CD4-positive, alpha-beta memory T cell (primary cell): ENCODE measurements at places on chromosomes 2 and 18. TPM values are rescaled to one million over a fixed set of nuclear protein-coding genes. Genes with fewer than 3 reads are reported as not detected.

DNA sequence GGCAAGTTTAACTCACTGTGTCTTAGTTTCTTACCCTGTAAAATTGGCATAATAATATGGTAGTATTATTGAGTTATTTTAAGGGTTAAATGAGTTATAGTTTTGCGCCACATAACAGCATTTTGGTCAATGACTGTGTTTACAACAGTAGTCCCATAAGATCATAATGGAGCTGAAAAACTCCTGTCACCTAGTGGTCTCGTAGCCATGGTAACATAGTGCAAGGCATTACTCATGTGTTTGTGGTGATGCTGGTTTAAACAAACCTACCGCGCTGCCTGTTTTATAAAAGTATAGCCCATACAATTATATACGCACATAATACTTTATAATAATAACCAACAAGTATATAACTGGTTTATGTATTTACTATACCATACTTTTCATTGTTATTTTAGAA is 15.8 kb downstream of the UNC80 start:
- no peak for DNase-seq

Gene CRYGC
- total RNA-seq, result not detected

Gene MDH1B
- not detected for total RNA-seq

Gene KRCC1
- 32.3 TPM for total RNA-seq

GRCh38 chr18:48955830-48956261 is 5.1 kb upstream of the SMAD7 start:
- peak; percentile 67 for DNase-seq

Gene STAM2
- total RNA-seq, result 25.3 TPM

- no peak for DNase-seq
These were observed 880.6 kb upstream of the ID2 start for GRCh38 chr2:7801212-7801611.

DNA sequence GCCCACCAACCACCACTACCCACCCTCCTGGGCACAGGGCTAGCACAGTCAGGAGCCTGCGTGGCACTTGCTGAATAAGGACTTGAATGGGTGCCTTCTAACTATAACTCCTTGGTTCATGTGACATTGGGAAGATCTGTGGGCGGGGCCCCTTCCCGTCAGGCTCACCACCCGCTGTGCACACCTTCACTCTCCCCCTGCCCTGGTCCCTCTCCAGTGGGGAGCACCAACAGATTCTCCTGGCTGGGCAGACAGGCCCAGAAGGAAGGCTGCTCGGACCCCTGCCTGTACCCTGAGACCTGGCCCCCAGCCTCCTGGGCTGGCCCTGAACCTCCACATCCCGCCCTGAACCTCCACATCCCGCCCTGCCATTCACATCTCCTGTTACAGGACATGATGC is 33.4 kb upstream of the POMC start:
- no peak for DNase-seq

DNA sequence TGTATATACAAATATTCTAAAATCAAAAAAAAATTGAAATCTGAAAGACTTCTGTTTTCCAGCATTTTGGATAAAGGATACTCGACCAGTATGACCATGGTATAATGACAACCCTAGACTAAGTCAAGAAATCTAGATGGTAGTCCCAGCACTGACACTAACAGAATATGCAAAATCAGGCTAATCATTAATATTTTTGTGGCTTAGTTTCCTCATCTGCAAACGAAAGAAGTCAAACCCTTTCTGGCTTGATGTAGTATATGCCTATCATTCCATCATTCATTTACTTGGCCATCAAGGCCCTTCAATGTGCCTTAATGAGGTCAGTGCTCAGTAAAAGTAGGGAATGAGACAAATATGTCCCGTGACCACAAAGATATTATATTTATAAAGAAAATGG is 83.5 kb downstream of the NCKAP5 start:
- DNase-seq, result no peak

GRCh38 chr2:165562233-165562632 is 92.7 kb downstream of the CSRNP3 start:
- no peak for DNase-seq

- DNase-seq, result no peak
These were observed 122.3 kb downstream of the MEMO1 start for GRCh38 chr2:31888550-31888949.

Gene SULT6B1
- total RNA-seq, result not detected

Gene NCKAP1
- 4.9 TPM for total RNA-seq

DNA sequence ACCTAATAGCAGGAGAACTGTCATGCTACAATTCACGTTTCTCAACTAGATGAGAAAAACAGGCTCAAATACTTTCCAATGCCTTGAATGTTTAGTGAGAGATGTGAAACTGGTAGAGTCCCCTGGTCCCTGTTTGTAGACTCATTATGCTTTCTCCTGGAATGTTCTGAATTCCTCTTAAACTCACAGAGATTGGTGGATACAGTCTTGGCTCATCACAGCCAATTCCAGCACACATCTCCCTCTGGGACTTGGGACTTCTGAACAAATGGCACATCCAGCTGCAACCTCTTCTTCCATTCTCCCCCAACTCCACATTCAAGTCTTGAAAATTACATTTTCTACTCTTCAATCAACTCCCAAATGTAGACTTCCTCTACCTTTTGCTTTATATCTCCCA is 58.4 kb upstream of the NT5C1B start:
- DNase-seq, result no peak

DNA sequence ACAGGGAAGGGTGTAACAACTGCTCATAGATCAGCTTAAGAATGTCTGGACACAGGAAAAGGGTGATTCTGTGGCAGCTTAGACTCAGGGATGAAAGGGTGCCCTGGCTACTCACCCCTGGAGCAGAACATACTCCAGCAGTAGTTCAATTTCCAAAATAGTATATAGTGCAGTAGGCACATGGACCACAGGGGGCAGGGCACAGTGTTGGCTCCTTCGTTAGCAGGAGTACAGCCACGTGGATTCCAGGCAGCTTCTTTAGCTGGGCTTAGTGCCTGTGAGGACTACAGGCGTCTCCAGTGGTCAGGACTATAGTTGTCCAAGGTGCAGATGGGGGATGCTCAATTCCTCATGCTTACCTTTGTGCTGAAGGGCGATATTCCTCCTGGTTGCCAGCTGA is 277.5 kb upstream of the DDX18 start:
- DNase-seq, result no peak

Gene CD28
- 203 TPM for total RNA-seq

DNA sequence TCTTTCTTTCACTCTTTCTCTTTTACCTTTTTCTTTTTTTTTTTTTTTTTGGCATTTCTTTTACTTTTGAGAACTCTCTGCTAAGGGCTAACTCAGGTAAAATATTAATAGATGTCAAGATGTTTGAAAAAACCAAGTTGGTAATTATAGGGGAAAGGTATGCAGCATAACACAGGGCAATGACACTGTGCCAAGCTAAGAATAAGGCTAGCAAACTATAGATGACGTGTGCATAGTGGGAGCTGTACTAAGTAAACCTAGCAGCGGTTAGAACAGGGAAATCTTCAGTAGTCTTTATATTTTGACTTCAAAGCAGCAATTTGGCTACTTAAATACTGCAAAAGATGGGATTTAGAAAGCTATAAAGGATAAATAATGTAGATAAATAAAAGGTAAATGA is 415.4 kb upstream of the RGPD4 start:
- DNase-seq, result no peak

DNA sequence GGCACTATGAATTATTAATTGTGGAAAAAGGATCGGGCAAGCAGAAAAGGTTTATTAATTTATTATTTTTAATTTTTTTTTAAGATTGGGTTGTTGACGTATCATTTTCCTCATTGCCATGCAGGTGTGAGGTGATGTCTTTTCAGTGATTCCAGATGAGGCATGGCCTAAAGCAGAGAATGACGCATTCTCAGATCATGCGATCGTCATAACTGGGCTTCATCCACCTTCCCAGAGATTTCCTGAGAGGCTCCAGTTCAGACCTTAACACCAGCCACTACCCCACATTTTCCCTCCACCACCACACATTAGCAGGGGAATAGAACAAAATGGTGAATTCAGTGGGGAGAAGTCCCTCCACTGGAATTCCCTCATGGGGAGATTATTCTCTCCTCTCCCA is 518.4 kb upstream of the SPHKAP start:
- DNase-seq, result no peak

Gene PKDCC
- total RNA-seq, result not detected

GRCh38 chr2:121694398-121695170 is 42.1 kb downstream of the NIFK start:
- no peak for DNase-seq

Gene ZSWIM2
- not detected for total RNA-seq

DNA sequence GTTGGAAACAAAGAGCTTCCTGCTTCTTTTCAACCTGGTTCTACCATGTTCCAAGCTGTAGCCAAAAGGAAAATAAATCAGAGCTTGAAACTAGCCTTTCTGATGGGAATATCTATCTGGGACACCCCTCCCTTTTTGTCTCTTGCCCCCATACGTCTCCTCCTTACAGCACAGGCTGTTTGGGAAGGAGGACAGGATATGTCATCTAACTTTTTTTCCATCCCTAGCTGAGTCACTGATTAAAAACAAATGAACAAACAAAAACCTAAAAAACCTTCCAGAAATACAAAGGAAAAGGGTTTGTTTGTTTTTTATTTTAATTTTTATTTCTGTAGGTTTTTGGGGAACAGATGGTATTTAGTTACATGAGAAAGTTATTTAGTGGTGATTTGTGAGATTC is 151.6 kb downstream of the FAM210A start:
- no peak for DNase-seq

Gene UPP2
- not detected for total RNA-seq

GRCh38 chr2:26838121-26838906 is 9.6 kb upstream of the DPYSL5 start:
- DNase-seq, result no peak

Gene GPR155
- 20.4 TPM for total RNA-seq

Gene PCARE
- not detected for total RNA-seq

- DNase-seq, result peak; percentile 58
These were observed 23.6 kb upstream of the SLC9A4 start for GRCh38 chr2:102449370-102449974.

DNA sequence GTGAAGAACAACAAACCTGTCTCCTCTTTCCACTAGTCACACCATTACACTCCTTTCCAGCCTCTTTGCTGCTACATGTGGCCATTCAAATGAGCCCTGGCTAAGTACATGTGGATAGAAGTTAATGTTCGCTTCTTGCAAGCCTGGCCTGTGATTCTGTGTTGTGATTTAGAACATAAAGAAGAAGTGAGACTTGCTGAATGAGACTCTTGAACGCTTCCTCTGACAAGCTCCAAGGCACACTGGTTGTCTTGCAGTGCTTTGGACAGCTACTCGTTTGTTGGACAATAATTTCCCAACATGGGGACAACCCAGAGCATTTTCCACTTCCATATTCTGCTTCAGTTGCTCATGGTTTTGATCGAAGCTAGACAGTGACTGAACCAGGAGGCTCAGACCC is 57.3 kb downstream of the CCDC74A start:
- no peak for DNase-seq

Gene OLA1
- 31.1 TPM for total RNA-seq

Gene SERPINB13
- not detected for total RNA-seq

Gene PDE11A
- not detected for total RNA-seq

DNA sequence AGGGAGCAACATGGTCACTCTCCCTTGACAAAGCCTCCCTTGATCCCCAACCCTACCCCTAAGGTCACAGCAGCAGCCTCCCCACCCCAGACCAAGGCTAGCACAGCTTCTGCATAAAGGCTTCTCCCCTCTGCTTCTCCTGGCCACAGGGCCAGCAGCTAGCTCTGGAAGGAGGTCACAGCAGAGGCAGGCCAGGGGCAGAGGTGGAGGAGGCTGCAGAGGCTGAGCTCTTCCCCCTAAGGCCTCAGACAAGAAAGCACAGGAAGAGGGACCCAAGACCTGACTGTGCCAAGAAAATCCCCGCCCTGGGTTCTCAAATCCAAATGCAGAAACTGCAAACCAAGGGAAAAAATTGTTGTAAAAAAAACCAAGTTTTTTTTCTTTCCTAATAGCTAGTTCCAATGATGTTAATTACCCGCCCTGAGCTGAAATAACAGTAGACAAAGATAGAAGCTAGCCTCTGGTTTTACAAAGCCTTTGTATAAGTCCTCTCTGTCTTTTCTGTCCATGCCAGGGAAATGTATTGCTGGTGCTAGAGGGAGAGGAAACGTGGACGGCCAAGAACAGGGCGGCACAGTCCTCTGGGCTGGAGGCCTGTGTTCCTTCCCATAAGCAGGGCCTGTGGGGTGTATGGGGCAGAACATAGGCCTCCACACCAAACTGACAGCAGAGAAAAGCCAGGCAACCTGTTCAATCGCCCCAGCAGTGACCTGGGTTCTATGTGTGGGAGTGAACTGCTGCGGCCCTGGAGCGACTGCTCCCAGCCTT is 79.5 kb downstream of the POLR1A start:
- DNase-seq, result no peak

GRCh38 chr18:24470805-24471204 is 10.4 kb downstream of the HRH4 start:
- no peak for DNase-seq

- no peak for DNase-seq
These were observed 69.5 kb downstream of the GPD2 start for GRCh38 chr2:156505696-156506095.

Gene LYG1
- total RNA-seq, result 3.3 TPM

GRCh38 chr18:22485808-22486244 is 68.1 kb upstream of the CTAGE1 start:
- DNase-seq, result no peak

Gene LCT
- 0.06 TPM for total RNA-seq

Gene ASTL
- total RNA-seq, result 1.3 TPM

DNA sequence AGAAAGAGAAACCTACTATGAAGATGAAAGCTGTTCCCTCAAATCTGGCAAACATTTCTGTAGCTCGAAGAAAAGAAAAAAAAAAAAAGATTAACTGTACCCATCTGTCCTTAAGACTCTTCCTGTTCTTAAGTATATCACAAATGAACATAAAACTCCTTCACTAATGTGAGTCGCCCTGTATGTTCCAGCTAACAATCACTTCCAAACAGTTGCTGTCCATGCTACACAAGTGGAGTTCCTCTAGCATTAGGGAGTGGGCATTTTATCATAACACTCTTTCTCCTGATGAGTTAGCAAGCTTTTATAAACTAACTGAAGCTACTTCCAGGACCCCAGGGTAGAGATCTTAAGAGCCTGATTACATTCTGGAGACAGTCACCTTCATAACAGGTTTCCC is 5.8 kb downstream of the CUL3 start:
- no peak for DNase-seq

- no peak for DNase-seq
These were observed 46.7 kb downstream of the LYPD1 start for GRCh38 chr2:132623096-132623839.

DNA sequence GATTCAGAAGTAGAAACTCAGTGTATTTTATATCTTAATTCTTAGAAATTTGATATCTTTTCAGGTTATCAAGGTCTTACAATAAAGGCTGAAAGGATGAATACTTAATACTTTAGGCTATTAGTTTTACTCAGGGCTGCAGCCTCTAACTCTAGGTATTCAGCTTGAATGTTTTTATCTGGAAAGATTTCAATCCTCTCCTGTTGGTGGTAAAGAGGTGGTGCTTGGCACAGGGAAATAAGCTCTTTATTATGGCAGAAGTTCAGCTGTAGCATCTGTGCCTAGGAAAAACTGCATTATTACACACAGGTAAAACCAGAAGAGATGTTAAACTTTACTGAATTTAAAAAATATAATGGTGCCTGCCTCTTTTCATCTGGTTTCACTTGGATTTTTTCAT is 11.1 kb downstream of the ACVR2A start:
- DNase-seq, result no peak
